ENCODE measurements at places on chromosomes 7 and 10. TPM values are rescaled to one million over a fixed set of nuclear protein-coding genes. Genes with fewer than 3 reads are reported as not detected.

The CNTNAP2 gene
- total RNA-seq: not detected

The SLC18A3 gene
- not detected for total RNA-seq

GRCh38 chr7:141837683-141838082 is 3.6 kb downstream of the PRSS37 start:
- no peak for DNase-seq

- DNase-seq: no peak
Measured at GRCh38 chr10:93601146-93601773, at the start of gene RBP4. Gene RBP4 (minus strand): TSS chr10:93601235. CDS start chr10:93601028, 207 bp downstream.

The GFRA1 gene
- total RNA-seq: 0.08 TPM

DNA sequence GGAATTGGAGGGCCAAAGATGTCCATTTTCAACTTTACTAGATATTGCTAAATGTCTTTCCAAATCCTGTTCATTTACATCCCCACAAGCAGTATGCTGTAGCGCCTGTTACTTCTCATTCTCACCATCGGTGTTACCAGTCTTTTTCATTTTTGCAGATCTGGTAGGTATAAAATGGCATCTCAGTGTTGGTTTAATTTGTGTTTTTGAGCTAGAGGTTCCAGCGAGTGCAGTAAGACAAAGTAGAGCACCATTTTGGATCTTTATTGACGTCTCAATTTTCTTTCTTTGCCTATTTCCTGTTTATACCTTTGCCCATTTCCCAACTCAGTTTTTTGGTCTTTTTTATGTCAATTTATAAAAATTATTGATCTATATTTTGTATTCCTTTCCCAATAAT is 55.6 kb downstream of the NRF1 start:
- no peak for DNase-seq

- no peak for DNase-seq
Measured at GRCh38 chr7:70676243-70676642, 455.7 kb upstream of the GALNT17 start.

The ZNF853 gene
- total RNA-seq: 3.0 TPM

DNA sequence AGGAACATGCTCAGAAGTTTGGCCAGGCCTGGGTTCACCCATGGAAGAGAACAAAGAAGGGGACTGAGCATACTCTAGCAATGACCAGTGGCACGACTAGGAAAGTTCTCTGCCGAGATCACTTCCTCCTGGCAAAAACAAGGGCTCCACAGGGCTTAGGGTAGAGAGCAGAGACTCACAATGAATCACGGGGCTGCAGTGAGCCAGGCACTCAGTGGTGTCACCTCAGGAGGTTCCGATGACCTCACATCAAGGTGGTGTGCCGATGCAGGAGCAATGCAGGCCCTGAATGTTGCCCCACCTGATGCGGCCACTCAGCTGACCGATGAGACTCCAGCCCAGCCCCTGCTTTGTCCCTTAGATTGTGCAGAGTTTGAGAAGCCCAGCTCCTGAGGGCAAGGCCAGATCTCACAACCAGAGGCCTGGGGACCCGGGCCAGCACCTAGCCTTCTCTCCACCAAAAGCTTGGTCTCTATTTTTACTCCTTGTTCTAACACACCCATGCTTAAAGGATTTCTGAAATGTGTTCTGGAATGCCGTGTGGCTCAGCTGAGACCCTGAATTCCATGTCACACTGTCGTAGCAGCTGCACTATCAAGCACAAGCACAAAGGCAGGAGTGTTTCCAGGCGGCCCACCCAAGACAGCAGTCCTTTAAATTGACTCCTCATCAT is 60.9 kb downstream of the COBL start:
- DNase-seq: no peak

The PPP3CB gene
- total RNA-seq: 38.0 TPM

GRCh38 chr10:35641676-35642034 is 441 bp downstream of the FZD8 start:
- no peak for DNase-seq

DNA sequence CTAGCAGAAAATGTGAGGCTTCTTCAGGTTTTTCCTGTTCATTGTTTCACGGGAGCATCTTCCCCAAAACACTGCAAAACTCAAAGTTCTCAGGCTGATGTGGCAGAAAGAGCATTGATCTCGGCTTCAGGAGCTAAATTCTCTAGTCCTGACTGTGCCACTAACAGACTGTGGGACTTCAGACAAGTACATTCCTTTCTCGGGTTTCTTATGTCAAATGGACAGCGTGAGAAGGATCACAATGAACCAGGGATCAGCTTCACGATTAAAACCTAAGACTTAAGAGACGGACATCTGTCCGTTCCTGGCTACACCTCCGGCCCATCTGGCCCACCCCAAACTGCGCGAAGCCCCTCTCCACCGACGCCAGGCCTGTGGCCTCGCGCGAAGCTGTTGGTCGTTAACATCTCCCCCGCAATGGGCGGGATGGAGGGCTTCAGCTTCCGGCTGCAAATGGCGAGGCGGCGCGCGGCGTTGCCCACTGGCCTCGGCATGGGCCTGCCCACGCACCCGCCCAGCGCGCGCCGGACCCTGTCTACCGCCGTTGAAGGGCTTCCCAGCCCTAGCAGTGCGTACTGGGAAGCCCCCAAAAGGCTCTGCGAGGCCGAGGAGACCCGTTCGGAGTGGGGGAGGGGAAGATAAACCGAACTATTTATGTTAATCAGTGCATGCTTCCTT is 549 bp upstream of the DDX50 start:
- no peak for DNase-seq

The NACAD gene
- 0.14 TPM for total RNA-seq

All from activated T-cell treated with anti-CD3 and anti-CD28 coated beads, Interleukin-2, amount 50 U/mL, for 4 hours (primary cell).